Natural killer cell treated with Interleukin-12 subunit alpha and Interleukin-12 subunit beta and Interleukin-15 and Interleukin-18, amount 100 ng/mL, for 72 hours (primary cell): ENCODE measurements at places on chromosomes 5 and 9.
A peak's percentile ranks its signal among the peaks of the same experiment; 100 is the strongest.

- no peak for DNase-seq
These were observed 175.3 kb upstream of the SH3GL2 start for GRCh38 chr9:17403539-17403938.

DNA sequence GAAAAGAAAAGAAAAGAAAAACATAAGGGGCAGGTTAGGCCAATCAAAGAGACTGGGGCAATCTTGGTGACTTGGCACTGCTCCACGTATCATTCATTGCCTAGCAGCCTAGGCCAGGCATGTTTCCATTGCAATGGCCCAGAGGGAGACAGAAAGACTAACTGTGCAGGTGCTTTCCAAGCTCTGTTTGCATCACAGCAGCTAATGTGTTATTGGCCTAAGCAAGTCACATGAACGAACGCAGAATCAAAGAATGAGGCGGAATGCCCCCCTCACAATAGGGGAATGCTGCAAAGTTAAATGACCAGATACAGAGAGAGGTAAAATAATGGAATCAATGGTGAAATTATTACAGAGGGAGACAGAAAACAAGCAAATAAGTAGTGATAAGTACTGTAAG is 11.1 kb upstream of the VPS13A start:
- DNase-seq = no peak

- DNase-seq = no peak
These were observed 227.9 kb upstream of the CHD1 start for GRCh38 chr5:99156688-99157087.

DNA sequence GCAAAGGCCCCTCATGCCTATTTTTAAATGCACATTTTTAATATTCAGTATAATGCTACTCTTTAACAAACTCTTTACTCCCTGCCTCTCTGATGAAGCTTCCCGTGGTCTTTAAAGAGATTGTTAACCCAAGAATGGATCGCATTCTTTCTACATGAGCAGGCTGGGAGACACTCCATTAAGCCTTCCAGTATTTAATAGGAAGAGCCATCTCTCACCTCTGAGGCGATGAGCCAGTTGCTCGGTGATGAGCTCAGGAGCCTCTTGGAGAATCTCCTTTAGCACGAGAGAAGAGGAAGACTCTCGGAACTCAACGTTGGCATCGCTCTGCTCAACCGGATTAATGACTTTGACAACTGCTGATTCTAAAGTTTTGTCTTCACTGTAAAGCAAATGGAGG is 59.6 kb downstream of the PRUNE2 start:
- no peak for DNase-seq

- peak; percentile 88 for DNase-seq
These were observed 10.4 kb upstream of the NHP2 start for GRCh38 chr5:178163772-178164735.

- no peak for DNase-seq
These were observed 1078.3 kb upstream of the SEMA6A start for GRCh38 chr5:117652958-117653280.
